ENCODE measurements at places on chromosomes 12 and 14. TPM values are rescaled to one million over a fixed set of nuclear protein-coding genes. Genes with fewer than 3 reads are reported as not detected.

CYP46A1 gene
- polyA plus RNA-seq, result not detected

GRCh38 chr12:128969480-128970055 is 116.3 kb downstream of the GLT1D1 start:
- no peak for DNase-seq

CCER1 gene
- polyA plus RNA-seq, result not detected

GRCh38 chr14:31228533-31228932 is 20.9 kb upstream of the HECTD1 start:
- DNase-seq, result no peak

COCH gene
- polyA plus RNA-seq, result 0.33 TPM

VTI1B gene
- 81.4 TPM for polyA plus RNA-seq

DNAI7 gene
- polyA plus RNA-seq, result not detected

SRRM4 gene
- polyA plus RNA-seq, result not detected

PLA2G1B gene
- not detected for polyA plus RNA-seq

- DNase-seq, result no peak
Observed at GRCh38 chr12:111248236-111249017, 120.5 kb downstream of the PHETA1 start.

DNA sequence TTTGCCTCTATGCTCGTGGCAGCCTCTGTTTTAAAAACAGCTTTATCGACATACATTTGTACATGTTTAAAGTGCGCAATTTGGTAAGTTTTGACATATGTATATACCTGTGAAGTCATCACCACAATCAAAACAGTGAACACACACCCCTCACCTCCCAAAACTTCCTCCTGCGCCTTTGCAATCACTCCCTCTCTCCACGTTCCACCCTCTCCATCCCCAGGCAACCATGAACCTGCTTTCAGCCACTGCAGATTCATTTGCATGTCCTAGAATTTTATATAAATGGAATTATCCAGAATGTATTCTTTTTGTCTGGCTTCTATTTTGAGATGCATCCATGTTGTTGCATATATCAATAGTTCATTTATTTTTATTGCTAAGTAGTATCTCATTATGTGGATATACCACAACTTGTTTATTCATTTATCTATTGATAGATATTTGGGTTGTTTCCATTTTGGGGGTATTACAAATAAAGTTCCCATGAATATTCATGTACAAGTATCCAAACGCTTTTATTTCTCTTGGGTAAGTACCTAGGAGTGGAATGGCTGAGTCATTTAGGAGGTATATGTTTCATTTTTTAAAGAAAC is 15.5 kb upstream of the CHGA start:
- no peak for DNase-seq

DNA sequence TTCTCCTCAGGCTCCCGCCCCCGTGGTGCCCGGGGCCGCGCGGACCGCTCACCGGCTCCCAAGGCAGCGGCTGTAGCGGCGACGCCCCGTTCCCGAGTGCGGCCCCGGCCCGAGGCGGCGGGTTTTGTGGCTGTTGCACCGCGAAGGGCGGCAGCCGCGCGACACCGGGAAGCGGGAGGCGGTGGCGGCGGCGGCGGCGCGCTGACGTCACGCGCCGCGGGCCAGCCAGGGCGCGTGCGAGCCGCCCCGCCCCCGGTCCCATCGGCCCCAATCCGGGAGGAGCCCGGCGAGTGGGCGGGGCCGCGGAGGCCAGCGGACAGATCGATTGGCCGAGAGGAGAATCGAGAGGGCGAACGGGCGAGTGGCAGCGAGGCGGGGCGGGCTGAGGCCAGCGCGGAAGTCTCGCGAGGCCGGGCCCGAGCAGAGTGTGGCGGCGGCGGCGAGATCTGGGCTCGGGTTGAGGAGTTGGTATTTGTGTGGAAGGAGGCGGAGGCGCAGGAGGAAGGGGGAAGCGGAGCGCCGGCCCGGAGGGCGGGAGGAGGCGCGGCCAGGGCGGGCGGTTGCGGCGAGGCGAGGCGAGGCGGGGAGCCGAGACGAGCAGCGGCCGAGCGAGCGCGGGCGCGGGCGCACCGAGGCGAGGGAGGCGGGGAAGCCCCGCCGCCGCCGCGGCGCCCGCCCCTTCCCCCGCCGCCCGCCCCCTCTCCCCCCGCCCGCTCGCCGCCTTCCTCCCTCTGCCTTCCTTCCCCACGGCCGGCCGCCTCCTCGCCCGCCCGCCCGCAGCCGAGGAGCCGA is at the start of gene YY1:
TSS of gene YY1 (plus strand) at position 726 of the 792 bp plus-strand sequence. CDS start 101 bp downstream, outside the sequence.
- peak; percentile 100 for DNase-seq

GRCh38 chr14:65804439-65805112 is 392.0 kb downstream of the FUT8 start:
- DNase-seq, result no peak

- no peak for DNase-seq
Observed at GRCh38 chr14:60102389-60102788, 10.7 kb downstream of the PCNX4 start.

RHEBL1 gene
- 8.0 TPM for polyA plus RNA-seq

- no peak for DNase-seq
Observed at GRCh38 chr14:90341784-90342183, 10.0 kb upstream of the NRDE2 start.

GRCh38 chr12:127272864-127273263 is 994.1 kb upstream of the TMEM132C start:
- DNase-seq, result no peak

DNA sequence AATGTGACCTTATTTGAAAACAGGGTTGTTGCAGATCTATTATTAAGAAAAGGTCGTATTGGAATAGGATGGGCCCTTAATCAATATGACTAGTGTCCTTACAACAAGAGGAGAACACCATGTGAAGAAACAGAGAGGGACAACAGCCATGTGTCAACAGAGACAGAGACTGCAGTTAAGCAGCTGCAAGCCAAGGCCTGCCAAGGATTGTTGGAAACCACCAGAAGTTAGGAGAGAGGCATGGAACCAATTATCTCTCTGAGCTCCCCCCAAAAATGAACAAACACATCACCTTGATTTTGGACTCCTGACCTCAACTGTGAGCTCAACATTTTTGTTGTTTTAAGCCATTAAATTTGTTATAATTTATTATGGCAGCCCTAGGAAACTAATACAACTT is 214.6 kb upstream of the PRKD1 start:
- no peak for DNase-seq

GRCh38 chr14:29823816-29824215 is 103.8 kb downstream of the PRKD1 start:
- DNase-seq, result no peak

ANO2 gene
- polyA plus RNA-seq, result not detected

DNA sequence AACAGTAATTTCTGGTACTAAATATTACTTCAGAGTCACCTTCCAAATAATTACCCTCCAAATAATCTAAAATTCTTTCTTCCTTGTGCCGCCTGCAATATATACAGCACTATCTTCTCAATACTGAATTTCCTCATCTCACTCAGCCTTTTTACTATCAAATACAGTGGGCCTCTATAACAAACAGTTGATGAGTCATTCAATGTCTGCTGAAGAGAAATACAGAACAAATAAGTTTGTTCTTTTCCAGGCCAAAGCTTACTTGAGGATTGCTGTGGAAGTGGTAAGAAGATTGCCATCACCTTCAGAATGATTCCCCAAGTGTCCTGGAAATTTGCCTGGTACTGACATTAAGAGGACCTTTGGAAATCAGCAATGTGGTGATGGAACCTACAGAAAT is 218.2 kb upstream of the ARHGAP5 start:
- no peak for DNase-seq

GPR84 gene
- not detected for polyA plus RNA-seq

GALNT6 gene
- 13.3 TPM for polyA plus RNA-seq

GRCh38 chr12:18171571-18171970 is 81.6 kb upstream of the RERGL start:
- DNase-seq, result no peak

- no peak for DNase-seq
Observed at GRCh38 chr12:13851828-13852227, 129.6 kb downstream of the GRIN2B start.

- no peak for DNase-seq
Observed at GRCh38 chr12:119117936-119118335, 60.8 kb upstream of the HSPB8 start.

GRCh38 chr14:90580377-90581335 is 183.8 kb downstream of the CALM1 start:
- DNase-seq, result no peak

GRCh38 chr12:75937486-75937885 is 94.1 kb downstream of the PHLDA1 start:
- no peak for DNase-seq

DNA sequence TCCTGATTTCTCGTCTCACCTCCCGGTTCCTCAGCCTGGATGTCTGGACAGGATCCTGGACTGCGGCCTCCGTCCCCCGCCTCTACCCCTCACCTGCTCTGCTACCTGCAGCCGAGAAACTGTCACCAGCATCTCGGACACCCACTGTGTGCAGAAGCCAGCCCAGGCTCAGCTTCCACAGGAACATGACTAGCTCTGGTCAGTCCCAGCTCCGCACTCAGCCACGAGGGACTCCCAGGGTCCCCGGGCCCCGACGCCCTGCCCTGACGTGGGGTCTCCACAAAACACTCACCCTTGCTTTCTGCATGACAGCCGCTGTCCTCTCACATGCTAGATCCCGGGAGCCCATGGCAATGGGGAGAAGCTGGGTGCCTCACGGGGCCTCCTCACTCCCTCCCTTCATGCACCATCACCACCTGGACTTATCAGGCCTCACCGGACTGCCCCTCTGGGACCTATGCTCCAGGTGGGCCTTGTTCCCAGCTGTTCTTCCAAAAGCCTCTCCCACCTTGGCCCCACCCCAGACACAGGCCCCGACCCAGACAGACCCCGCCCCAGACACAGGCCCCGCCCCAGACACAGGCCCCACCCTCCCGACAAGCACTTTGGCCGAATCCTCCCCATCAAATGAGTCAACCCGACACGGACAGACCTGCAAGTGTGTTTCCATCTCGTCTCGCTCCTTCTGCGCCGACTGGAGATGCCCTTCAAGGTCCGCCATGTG is 26.9 kb upstream of the ANKLE2 start:
- DNase-seq, result no peak

PNN gene
- 29.8 TPM for polyA plus RNA-seq

RTL1 gene
- not detected for polyA plus RNA-seq

HOXC6 gene
- not detected for polyA plus RNA-seq

PRPH gene
- polyA plus RNA-seq, result not detected

KRT72 gene
- not detected for polyA plus RNA-seq

DNA sequence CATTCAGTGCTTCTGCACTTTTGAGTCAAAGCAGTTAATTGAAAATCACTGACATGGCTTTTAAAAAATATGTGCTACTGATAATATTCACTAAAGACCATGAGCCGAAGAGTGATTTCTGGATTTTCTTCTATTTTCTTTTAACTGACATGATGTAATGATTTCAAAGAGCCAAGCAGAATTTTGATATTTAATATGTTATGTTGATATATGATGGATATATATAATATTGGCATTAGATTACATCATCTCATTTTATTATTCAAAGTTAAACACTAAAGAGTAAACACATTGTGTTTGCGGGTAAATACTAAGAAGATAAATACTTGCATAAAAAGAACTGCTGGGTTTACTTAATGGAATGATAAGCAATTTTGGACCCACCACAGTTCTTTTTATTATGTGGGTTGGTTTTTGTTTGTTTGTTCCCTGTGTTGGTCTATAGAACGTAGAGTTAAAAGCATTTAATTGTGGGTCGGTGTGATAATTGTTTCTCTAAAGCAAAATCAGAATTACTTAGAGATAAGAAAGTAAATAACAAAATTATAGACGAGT is 692 bp downstream of the SPIC start:
- DNase-seq, result no peak

ALDH1L2 gene
- polyA plus RNA-seq, result not detected

GRCh38 chr14:101834800-101835547 is 73.5 kb downstream of the PPP2R5C start:
- no peak for DNase-seq

DNA sequence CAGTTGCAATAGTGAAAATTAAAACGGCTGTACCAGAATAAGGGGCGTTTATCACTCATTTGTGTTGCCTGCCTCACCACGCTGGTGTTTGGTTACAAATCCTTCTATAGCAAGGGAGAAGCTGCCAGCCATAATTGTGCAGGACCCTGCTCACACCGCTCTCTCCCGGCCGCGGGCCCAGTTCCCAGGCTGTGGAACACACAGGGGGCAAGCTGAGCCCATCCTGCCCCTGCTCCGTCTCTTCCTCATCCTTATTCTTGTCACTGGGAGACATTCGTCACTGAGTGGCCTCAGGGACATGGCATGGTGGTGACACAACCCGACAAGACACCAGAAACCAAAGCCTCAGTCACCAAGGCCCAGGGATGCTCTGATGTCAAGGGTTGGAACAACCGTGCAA is 116.3 kb upstream of the FKBP4 start:
- DNase-seq, result no peak

STYX gene
- polyA plus RNA-seq, result 25.4 TPM

DNA sequence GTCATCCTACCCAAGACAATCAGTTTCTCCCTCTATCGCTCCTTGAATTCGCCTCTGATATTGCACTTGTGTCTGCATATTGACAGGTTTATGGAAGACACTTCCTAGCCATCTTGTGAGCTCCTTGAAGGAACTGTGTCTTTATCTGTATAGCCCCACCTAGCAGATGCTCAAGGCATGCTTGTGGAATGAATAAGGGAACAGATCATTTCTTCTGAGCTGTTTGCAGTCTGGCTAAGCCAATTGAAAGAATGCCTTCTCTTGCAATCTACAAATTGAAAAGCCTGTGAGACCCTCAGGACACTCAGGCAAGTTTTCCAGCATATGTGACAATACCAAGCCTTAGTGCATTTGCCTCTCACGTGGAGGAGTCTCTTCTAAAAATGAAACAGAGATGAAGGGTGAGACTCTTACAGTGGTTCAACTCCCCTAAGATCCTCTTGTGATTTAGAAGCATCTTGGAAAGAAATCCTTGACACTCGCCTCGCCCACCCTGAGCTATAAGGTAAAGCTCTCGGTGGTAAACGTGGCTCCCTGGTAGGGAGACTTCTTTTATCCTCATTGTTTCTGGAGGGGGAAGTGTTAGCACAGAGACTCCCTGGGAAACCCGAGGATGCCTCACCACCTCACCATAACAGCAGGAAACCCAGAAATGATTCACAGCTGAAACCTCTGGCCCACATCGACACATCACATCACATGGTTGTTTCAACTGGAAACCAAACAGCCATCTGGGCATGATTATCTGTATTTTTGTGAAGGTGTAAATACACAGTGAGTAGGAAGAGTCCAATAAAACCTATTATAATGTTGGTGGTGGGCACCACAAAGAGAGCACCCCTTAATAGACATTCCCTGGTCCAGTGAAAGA is 112.3 kb upstream of the BCL2L14 start:
- no peak for DNase-seq

DNA sequence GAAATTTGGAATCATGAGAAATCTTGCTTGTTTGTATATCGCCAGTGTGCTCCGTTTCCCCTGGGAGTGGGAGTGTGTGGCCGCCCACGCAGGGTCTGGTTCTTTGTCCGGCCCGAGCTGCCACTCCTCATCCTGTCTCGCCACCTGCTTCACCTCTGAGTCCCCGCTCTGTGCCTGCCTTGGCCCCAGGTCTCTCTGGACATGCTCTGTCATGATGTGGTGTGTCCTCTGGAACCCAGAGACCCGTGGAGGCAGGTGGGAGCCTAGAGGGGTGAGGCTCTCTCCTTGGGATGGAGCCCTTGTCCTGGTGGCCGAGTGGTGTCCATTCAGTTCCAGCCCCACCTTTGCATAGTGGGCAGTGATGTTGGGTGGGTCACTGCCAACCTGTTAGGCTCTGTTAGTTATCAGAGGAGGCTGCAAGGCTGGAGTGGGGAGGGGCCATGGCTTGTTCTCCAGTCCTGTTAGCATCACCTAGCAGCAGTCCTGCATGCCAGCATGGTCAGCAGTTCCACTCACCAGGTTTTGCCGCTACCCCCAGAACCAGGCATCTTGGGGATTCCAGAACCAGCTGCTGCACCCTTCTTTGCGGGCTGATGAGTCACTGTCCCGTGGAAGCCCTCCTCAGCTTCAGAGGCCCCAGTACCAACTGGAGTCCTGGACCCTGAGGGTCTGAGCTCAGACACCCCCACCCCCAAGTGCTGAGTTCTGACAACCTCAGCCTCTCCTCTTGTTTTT is 76.5 kb downstream of the EP400 start:
- DNase-seq, result no peak

Data from CD8-positive, alpha-beta memory T cell (primary cell).